CD4-positive, alpha-beta memory T cell (primary cell): ENCODE measurements at places on chromosomes 13 and 19. TPM values are rescaled to one million over a fixed set of nuclear protein-coding genes. Genes with fewer than 3 reads are reported as not detected.

DNA sequence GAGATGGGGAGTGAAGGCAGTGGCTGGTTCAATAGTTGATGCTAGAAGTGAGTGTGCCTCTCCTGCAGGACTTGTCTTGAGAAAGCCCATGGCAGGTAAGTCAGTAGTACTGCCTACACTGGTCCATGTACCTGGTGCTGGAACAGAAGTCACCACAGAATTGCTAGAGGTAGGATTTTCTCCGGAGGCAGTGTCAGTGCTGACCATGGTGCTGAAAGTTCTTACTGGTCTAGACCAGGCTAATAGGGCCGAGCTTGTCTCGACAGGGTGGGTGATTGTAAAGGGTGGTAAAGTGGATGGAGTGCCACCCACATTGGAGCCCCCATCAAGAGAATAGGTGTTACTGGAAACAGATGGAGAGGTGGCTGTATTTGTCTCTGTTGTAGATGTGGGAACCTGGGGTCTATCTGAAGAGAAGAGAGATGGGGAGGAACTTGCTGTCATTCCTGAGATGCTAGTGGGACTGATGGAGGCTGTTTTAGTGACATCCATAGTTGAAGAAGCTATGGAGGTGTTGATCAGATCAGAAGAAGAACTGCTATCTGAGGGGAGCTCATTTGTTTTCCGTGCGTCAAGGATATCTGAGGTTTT lies 36.6 kb downstream of the MUC16 start:
- H3K36me3 ChIP-seq = no peaks in the 10 kb centered on the region
- H3K27me3 ChIP-seq = no peaks in the 10 kb centered on the region
- no peak for DNase-seq
- H3K4me1 ChIP-seq = no peaks in the 10 kb centered on the region

DNA sequence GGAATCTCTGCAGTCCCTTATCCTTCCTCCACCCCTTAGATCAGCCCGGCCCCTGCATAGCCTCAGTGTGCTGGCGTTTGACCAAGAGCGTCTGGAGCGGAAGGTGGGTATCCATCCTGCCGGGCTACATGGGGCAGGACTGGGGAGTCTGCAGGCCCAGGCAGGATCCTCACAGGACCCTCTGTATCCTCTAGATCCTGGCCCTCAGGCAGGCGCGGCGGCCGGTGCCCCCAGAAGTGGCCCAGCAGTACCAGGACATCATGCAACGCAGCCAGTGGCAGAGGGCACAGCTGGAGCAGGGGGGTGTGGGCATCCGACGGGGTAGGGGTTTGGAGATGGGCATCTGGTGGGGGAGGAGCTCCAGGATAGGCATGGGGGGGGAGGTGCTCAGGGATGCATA lies 8.9 kb downstream of the PODNL1 start:
- no peaks in the 10 kb centered on the region for H3K27me3 ChIP-seq
- DNase-seq = no peak
- no peak overlapping the region for H3K27ac ChIP-seq
- no peak overlapping the region for H3K4me3 ChIP-seq
- peaks cover 8% of the 10 kb centered on the region for H3K36me3 ChIP-seq

GRCh38 chr13:58324161-58324560 lies 692.6 kb downstream of the PCDH17 start:
- no peak overlapping the region for H3K27ac ChIP-seq
- no peaks in the 10 kb centered on the region for H3K36me3 ChIP-seq
- H3K4me1 ChIP-seq = no peaks in the 10 kb centered on the region
- no peaks in the 10 kb centered on the region for H3K27me3 ChIP-seq
- H3K4me3 ChIP-seq = no peak overlapping the region

- DNase-seq = no peak
- no peaks in the 10 kb centered on the region for H3K4me1 ChIP-seq
- H3K27me3 ChIP-seq = no peaks in the 10 kb centered on the region
- H3K4me3 ChIP-seq = no peak overlapping the region
Measured at GRCh38 chr13:84528408-84529070, 646.3 kb upstream of the SLITRK1 start.

GRCh38 chr13:29594710-29595379 lies 643 bp downstream of the SLC7A1 start:
- peak overlapping the region; percentile 61 for H3K4me3 ChIP-seq
- H3K4me1 ChIP-seq = peaks cover 32% of the 10 kb centered on the region
- H3K27me3 ChIP-seq = no peaks in the 10 kb centered on the region
- peak; percentile 57 for DNase-seq

DNA sequence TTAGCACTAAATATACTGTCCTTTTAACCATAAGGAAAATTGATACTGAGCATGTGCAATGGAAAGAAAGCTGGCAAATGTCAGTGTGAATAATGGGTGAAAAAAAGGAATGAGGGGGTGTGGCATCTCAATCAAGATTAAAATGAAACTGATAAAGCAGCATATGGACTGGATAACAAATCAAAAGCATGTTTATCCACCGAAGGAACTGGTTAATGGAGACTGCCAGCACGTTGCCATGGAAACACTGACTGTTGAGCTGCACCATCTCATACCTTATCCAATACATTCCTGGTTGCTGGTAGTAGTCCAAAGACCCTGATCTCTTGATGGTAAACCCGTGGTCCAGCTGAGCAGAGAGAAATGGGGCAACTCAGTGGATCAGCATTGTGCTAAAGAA lies 311.4 kb upstream of the MAB21L1 start:
- no peaks in the 10 kb centered on the region for H3K27me3 ChIP-seq
- no peak overlapping the region for H3K4me3 ChIP-seq
- H3K36me3 ChIP-seq = no peaks in the 10 kb centered on the region
- no peaks in the 10 kb centered on the region for H3K4me1 ChIP-seq
- H3K27ac ChIP-seq = no peak overlapping the region
- DNase-seq = no peak

- H3K27me3 ChIP-seq = no peaks in the 10 kb centered on the region
- H3K36me3 ChIP-seq = peaks cover 23% of the 10 kb centered on the region
- no peak overlapping the region for H3K27ac ChIP-seq
- H3K4me3 ChIP-seq = no peak overlapping the region
Measured at GRCh38 chr13:27549406-27549981, 70.8 kb downstream of the LNX2 start.

- H3K4me1 ChIP-seq = peaks cover 13% of the 10 kb centered on the region
- no peaks in the 10 kb centered on the region for H3K36me3 ChIP-seq
- DNase-seq = peak; percentile 13
Measured at GRCh38 chr13:99614465-99614885, 113.2 kb downstream of the TM9SF2 start.

DNA sequence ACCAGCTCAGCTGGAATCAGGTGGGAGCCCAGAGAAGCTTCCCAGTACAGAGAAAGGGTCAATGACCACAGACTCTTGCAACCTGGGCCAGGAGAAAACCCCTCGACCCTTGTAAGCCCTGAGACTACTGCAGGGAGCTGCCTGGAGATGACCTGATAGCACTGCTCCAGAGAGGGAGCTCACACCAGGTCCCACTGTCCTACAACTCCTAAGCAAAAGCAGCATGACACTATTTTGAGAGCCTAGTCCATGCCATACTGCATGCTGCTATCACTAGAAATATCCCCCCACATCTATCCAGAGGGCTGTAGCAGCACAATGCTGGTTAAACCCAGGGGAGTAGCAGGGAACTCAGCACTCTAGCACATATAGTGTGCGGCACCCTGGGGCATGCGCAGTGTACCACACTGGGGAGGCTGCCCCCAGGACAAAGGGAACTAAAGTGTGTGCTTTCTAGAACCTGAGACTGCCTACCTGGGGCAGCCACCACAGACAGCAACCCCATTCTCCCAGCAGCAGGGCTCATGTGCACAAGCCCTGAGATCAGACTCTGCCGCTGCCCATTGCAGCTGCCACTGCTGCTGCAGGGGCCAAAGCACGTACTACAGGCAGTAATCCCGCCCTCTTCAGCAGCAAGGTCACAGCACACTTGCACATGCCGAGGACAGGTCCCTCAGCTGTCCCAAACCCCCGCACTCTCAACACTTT lies 27.1 kb upstream of the N4BP2L1 start:
- DNase-seq = no peak
- no peaks in the 10 kb centered on the region for H3K27me3 ChIP-seq
- H3K36me3 ChIP-seq = no peaks in the 10 kb centered on the region
- no peak overlapping the region for H3K27ac ChIP-seq
- no peaks in the 10 kb centered on the region for H3K4me1 ChIP-seq

- H3K4me1 ChIP-seq = no peaks in the 10 kb centered on the region
- H3K27me3 ChIP-seq = no peaks in the 10 kb centered on the region
Measured at GRCh38 chr19:30332445-30333234, 39.5 kb upstream of the ZNF536 start.

GRCh38 chr13:93199856-93200255 lies 26.8 kb upstream of the GPC6 start:
- no peak for DNase-seq
- H3K27ac ChIP-seq = no peak overlapping the region
- no peaks in the 10 kb centered on the region for H3K27me3 ChIP-seq
- H3K4me3 ChIP-seq = no peak overlapping the region
- H3K4me1 ChIP-seq = no peaks in the 10 kb centered on the region
- no peaks in the 10 kb centered on the region for H3K36me3 ChIP-seq

GRCh38 chr13:46405457-46405856 lies 18.4 kb upstream of the RUBCNL start:
- H3K27me3 ChIP-seq = no peaks in the 10 kb centered on the region
- no peak overlapping the region for H3K27ac ChIP-seq
- no peaks in the 10 kb centered on the region for H3K4me1 ChIP-seq
- no peak overlapping the region for H3K4me3 ChIP-seq
- H3K36me3 ChIP-seq = no peaks in the 10 kb centered on the region

- no peaks in the 10 kb centered on the region for H3K36me3 ChIP-seq
- peaks cover 22% of the 10 kb centered on the region for H3K4me1 ChIP-seq
- H3K27me3 ChIP-seq = peaks cover 7% of the 10 kb centered on the region
- DNase-seq = no peak
- no peak overlapping the region for H3K27ac ChIP-seq
- H3K4me3 ChIP-seq = no peak overlapping the region
Measured at GRCh38 chr19:33304760-33305647, 2.7 kb upstream of the CEBPA start.

GRCh38 chr13:67225252-67226159 lies 4.6 kb downstream of the PCDH9 start:
- no peaks in the 10 kb centered on the region for H3K27me3 ChIP-seq
- DNase-seq = no peak
- no peaks in the 10 kb centered on the region for H3K36me3 ChIP-seq
- H3K4me3 ChIP-seq = no peak overlapping the region

- H3K27ac ChIP-seq = no peak overlapping the region
- H3K27me3 ChIP-seq = no peaks in the 10 kb centered on the region
- no peaks in the 10 kb centered on the region for H3K36me3 ChIP-seq
- H3K4me3 ChIP-seq = no peak overlapping the region
- H3K4me1 ChIP-seq = no peaks in the 10 kb centered on the region
Measured at GRCh38 chr13:66965181-66965580, 265.0 kb downstream of the PCDH9 start.

- no peaks in the 10 kb centered on the region for H3K36me3 ChIP-seq
- no peak overlapping the region for H3K27ac ChIP-seq
- H3K27me3 ChIP-seq = peaks cover 20% of the 10 kb centered on the region
- peaks cover 39% of the 10 kb centered on the region for H3K4me1 ChIP-seq
- DNase-seq = peak; percentile 21
- H3K4me3 ChIP-seq = no peak overlapping the region
Measured at GRCh38 chr19:10009714-10010224, 535 bp downstream of the COL5A3 start.

- H3K27me3 ChIP-seq = no peaks in the 10 kb centered on the region
- no peak overlapping the region for H3K27ac ChIP-seq
- no peak for DNase-seq
- H3K4me3 ChIP-seq = no peak overlapping the region
Measured at GRCh38 chr13:98599502-98600328, 22.8 kb upstream of the STK24 start.

GRCh38 chr13:21694831-21695230 lies 24.0 kb downstream of the FGF9 start:
- no peaks in the 10 kb centered on the region for H3K4me1 ChIP-seq
- no peak overlapping the region for H3K4me3 ChIP-seq
- no peak for DNase-seq
- H3K27ac ChIP-seq = no peak overlapping the region
- no peaks in the 10 kb centered on the region for H3K27me3 ChIP-seq
- H3K36me3 ChIP-seq = no peaks in the 10 kb centered on the region

GRCh38 chr13:110197026-110197425 lies 109.9 kb downstream of the COL4A1 start:
- H3K4me1 ChIP-seq = no peaks in the 10 kb centered on the region
- DNase-seq = no peak
- H3K4me3 ChIP-seq = no peak overlapping the region
- H3K36me3 ChIP-seq = no peaks in the 10 kb centered on the region
- H3K27me3 ChIP-seq = no peaks in the 10 kb centered on the region

DNA sequence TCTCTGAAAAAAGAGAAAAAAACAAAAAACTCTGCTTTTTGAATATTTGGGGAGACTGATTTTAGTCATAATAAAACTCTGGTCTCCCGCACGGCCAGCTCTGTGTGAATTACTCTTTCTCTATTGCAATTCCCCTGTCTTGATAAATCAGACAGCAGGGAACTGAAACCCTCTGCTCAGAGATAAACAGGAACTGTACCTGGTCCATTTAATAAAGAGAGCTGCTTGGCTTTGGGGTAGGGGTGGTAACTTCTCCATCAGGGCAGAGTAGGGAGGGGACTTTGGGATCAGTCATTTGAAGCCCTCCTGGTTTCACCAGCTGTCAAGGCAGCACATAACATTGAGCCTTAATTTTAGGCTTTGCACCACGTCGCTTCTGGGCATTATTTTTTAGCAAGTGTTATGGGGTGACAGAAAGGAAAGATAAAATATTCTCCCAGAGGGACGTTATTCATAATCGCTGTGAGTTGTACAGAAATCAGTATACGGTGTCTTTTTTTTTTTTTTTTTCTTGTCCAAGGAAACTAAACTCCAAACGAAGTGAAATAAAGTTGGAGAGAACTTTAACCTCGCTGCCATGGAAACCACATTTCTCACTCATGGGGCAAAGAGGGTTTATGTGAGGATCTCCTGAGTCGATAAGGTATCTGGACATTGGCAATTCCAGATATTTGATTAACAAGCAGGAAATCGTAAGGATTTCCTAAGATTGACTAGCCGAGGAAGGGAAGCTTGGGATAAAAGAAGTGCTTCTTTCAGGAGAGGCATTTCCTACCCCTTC lies 99.0 kb upstream of the MRI1 start:
- no peaks in the 10 kb centered on the region for H3K36me3 ChIP-seq
- no peak for DNase-seq
- no peaks in the 10 kb centered on the region for H3K27me3 ChIP-seq
- H3K4me1 ChIP-seq = no peaks in the 10 kb centered on the region

BLOC1S3 gene
- 5.3 TPM for polyA plus RNA-seq

EFNB2 gene
- polyA plus RNA-seq = not detected

ZNF146 gene
- 84.9 TPM for polyA plus RNA-seq

B9D2 gene
- 22.4 TPM for polyA plus RNA-seq

TBC1D17 gene
- polyA plus RNA-seq = 6.0 TPM

CD79A gene
- polyA plus RNA-seq = 29.7 TPM

ZNF285 gene
- polyA plus RNA-seq = 0.49 TPM

DNAAF3 gene
- polyA plus RNA-seq = 0.93 TPM

CD22 gene
- polyA plus RNA-seq = 1.8 TPM
